ENCODE measurements at places on chromosomes 2 and 18. TPM values are rescaled to one million over a fixed set of nuclear protein-coding genes. Genes with fewer than 3 reads are reported as not detected.

- DNase-seq: no peak
Measured at GRCh38 chr18:8991155-8991554, 111.3 kb upstream of the NDUFV2 start.

GRCh38 chr2:76711490-76711889 is 810.7 kb downstream of the LRRTM4 start:
- no peak for DNase-seq

- DNase-seq: peak; percentile 66
Measured at GRCh38 chr2:168758970-168759820, 43.2 kb upstream of the NOSTRIN start.

TNS1 gene
- total RNA-seq: 99.6 TPM

CYP26B1 gene
- 2.1 TPM for total RNA-seq

TPO gene
- total RNA-seq: not detected

ARHGEF33 gene
- total RNA-seq: 0.35 TPM

- DNase-seq: no peak
Measured at GRCh38 chr2:97779141-97779540, 65.8 kb downstream of the ZAP70 start.

DNA sequence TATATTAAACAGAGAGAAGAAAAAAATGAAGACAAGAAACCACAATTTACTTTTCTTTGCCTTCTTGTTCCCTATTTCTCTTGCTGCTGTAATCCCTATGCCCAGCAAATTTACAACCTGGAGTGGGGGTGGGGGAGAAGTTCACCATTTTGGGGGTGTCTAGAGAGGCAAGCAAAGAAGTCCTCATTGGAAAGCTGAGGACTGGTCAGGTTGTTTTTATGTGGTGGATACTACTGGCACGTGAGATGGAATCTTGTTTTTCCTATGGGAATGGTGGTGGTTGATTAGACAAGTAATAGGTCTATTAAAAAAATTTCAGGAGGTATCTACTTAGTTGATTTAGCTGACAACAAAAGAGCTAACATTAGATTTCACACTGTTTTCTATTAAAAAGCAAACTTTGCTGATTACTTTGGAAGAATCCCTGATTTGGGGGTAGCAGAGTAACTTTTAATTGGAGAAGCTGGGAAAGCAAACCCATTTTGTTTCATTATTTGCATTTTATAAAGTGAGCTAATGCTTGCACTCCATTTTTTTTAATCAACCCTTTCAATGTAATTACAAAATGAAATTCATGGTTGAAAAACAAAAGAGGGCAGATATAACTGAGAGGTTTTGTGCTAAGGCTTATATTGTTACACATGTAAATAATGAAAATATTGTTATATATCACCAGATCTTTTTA is 6.0 kb downstream of the POU3F3 start:
- DNase-seq: no peak

- DNase-seq: no peak
Measured at GRCh38 chr18:1252534-1252933, 347.9 kb downstream of the ADCYAP1 start.

GRCh38 chr2:185472574-185472973 is 266.0 kb upstream of the FSIP2 start:
- DNase-seq: no peak

DNA sequence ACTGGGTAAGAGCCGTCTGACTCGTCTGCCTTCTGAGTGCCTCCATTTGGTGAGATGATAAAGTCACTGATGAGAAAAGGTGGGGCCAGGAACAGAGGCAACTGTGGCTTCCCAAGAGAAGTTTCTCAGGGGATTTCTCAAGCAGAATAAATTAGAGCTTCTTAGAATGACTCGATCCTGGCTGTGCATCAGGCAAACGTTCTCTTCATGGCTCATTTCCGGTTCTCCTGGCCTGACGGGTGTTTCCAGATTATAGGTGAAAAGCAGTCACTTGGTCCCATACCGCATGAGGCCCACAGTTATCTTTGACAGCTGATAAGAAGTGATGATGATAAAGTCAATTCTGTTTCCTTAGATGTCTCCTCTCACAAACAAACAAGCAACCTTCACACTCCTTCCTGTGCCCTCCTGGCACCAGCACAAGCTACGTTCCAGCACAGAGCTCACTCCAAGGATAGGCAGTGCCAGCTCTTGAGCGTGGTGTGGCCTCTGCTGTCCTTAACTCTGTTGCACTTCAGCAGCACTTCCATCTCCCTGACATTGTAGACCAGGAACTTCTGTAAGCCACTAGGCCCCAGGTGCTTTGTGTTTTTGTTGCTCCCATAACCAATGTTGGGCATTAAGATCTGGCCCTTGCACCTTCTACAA is 37.8 kb upstream of the KCNF1 start:
- DNase-seq: peak; percentile 65

GRCh38 chr2:232502911-232503808 is 15.5 kb upstream of the ECEL1 start:
- DNase-seq: peak; percentile 37

TYW5 gene
- 8.1 TPM for total RNA-seq

- no peak for DNase-seq
Measured at GRCh38 chr2:117770730-117771129, 43.8 kb upstream of the DDX18 start.

GRCh38 chr2:239300242-239300641 is 100.6 kb downstream of the HDAC4 start:
- DNase-seq: no peak

LRRC30 gene
- not detected for total RNA-seq

CDC42EP3 gene
- 12.2 TPM for total RNA-seq

DNA sequence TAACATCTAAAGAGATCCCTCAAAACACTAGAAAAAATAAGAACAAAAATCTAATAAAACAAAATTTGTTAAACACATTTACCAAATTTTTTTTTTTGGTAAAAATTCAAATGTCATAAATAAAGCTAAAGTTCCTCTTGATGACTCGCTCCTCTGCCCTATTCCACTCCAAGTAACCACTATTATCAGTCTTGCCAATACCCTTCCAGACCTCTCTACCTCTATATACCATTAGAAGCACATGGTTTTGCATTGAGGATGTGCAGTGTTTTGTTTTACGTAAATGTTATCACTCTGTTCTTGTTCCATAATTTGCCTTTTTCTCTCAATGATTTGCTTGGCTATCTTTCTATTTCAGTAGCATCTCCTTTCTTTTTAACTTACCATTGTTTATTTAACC is 10.9 kb downstream of the IL1B start:
- DNase-seq: no peak

GRCh38 chr2:209614690-209615369 is 156.8 kb upstream of the UNC80 start:
- peak; percentile 62 for DNase-seq

CGREF1 gene
- total RNA-seq: 9.4 TPM

GRCh38 chr2:75606761-75607399 is 39.7 kb upstream of the MRPL19 start:
- DNase-seq: no peak

- DNase-seq: no peak
Measured at GRCh38 chr18:56684277-56684676, 33.1 kb downstream of the WDR7 start.

DNA sequence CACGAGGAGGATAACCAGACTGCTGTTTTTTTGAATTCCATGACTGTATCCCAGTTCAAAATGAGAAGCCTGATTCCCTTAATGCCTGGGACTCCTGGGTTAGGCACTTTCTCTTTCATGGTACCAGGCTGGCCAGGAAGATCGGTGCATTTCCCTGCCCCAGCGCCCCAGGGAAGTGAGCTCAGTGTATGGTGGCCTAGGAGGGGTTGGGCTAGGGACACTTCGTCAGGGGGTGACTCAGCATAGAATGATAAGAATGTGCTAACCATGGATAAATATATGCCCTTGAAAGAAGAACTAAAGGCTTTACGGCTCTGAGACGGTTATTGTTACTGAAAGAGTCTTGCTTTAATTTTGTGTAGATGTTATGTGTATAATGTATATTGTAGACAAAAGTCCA is 27.5 kb upstream of the FAM237A start:
- DNase-seq: peak; percentile 11

- DNase-seq: no peak
Measured at GRCh38 chr2:178105566-178105965, 6.7 kb upstream of the RBM45 start.
